ENCODE measurements at places on chromosomes 3 and 15.

- DNase-seq, result no peak
Measured at GRCh38 chr15:78417754-78418630, 20.0 kb upstream of the IREB2 start.

GRCh38 chr15:53384417-53384816 is 375.0 kb downstream of the WDR72 start:
- DNase-seq, result peak; percentile 58

DNA sequence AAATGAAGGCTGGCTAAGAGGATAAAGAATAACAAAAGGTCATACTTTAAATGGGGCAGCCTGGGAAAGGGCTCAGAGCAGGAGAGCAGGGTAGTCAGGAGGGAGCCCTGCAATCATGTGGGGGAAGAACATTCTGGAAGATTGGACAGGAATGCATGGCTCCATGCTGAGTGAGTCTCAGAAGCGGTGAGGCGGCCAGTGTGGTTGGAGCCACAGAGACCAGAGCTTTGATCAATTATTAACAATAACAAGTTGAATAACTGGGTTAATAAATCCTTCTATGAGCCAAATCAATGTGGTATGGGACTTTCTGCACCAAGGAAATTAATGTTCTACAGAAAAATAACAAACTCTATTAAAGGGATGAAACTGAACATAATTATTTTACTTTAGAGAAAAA is 57.9 kb upstream of the DCUN1D1 start:
- peak; percentile 14 for DNase-seq

DNA sequence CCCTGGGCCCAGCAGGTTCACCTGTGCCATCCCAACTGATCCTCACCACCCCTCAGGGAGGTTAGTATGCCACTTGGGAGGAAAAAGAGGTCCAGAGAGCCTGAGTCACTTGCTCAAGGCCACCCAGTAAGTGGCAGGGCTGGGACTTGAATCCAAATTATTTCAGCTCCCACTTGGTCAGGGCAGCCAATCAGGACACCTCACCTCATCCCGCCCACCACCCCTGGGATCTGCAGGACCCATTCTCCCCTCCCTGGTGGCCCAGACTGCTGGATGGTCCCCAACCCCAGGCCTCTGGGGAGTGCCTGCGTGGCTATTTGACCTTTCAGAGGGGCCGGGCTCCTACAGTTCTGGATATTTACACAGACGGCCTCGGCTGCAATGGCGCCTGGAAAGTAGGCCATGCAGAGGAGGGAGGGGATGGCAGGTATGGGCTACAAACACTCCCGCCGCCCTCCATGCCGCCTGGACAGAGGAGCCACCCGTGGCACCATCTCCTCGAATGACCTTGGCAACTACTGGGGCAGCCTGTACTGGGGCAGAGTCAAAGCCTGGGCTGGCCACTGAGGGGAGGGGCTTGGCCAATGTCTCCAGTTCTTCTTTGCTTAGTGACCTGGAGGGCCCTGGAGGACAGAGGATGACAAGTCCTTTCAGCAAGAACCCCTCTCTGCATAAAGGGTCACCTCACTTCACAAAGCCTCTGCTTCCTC is 153.6 kb upstream of the LINGO1 start:
- no peak for DNase-seq

DNA sequence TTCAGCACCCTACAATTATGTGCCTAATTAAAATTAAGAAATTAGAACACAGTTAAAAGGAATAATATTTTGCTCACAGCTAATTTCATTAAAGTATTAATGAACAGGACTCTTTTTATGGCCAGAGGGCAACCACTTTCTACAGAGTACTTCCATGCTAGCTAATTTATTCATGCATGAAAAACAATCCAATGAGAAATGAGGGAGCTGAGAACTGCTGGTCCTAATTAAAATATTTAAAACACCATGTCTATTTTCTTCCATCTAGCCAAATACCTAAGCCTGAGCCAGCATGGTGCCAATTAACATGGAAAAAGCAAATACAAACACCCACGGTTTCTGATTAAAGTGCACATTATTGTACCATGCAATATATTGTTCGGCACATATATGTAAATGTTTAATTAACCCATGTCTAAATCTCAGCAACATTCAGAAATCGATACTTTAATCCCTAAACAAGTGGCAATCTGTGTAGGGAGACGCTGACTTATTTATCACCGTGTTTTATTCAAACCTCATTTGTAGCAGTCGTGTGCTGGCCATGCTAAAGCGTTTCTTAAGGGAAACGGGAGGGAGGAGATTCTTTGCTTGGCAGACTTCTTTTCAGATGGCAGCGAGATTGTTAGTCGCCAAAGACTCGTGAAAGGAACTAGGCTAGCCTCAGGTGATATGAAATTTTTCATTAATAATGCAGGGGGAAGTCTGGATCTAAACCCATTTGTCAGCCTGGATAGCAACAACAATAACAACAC is 193.5 kb downstream of the ANXA2 start:
- DNase-seq, result no peak

GRCh38 chr3:101279162-101279561 is 41.2 kb downstream of the IMPG2 start:
- no peak for DNase-seq
